ENCODE measurements at places on chromosomes 4 and X. TPM values are rescaled to one million over a fixed set of nuclear protein-coding genes. Genes with fewer than 3 reads are reported as not detected.

GC gene
- total RNA-seq: 16.2 TPM

DNA sequence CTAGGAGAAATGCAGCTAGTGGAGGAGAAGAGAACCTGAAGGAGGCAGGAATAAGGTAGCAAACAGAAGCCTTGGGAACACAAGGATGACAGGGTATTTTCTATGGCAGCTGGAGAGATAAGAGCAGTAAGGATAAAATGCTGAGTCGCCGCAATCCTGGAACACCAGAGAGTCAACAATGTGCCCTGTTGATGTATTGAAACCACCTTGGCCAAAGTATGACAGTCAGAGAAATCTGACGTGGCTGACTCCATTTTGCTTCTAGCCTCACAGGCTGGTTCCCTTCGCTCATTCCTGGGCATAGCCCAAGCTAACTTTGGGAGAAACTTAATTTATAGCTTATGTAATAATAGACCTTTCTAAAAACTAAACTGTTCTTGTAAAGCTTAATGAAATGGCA lies 56.6 kb upstream of the C4orf54 start:
- DNase-seq: no peak
- no peak overlapping the region for H3K4me3 ChIP-seq
- H3K27me3 ChIP-seq: no peaks in the 10 kb centered on the region
- H3K4me1 ChIP-seq: peaks cover 31% of the 10 kb centered on the region
- H3K27ac ChIP-seq: no peak overlapping the region

- H3K4me1 ChIP-seq: no peaks in the 10 kb centered on the region
- no peak overlapping the region for H3K4me3 ChIP-seq
- no peak overlapping the region for H3K27ac ChIP-seq
- H3K36me3 ChIP-seq: no peaks in the 10 kb centered on the region
- DNase-seq: peak; percentile 13
These were observed 319.8 kb upstream of the SLC7A11 start for GRCh38 chr4:138561906-138562305.

DNA sequence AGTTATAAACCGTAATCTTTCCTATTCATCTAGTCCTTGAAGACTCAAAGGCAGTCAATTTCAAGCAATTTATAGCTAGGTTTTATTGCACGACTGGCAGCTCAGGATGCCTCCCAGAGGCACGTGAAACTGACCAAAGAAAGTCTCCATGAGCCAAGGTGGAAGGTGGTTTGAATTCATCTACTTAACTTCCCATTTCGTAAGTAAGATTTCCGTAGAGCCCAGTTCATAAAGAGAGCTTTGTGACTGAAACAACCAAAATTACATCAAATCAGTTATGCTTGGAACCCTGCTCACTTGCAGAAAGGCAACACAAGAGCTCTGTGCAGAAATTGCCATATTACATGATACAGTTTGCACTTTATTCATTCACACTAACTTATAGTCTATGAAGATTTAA lies 556.0 kb downstream of the TRIML1 start:
- H3K4me1 ChIP-seq: no peaks in the 10 kb centered on the region
- H3K27ac ChIP-seq: no peak overlapping the region
- no peak for DNase-seq
- no peaks in the 10 kb centered on the region for H3K36me3 ChIP-seq
- H3K27me3 ChIP-seq: no peaks in the 10 kb centered on the region
